ENCODE measurements at places on chromosomes 4 and X. TPM values are rescaled to one million over a fixed set of nuclear protein-coding genes. Genes with fewer than 3 reads are reported as not detected.

Gene NPY1R
- not detected for total RNA-seq

Gene XAGE3
- total RNA-seq: not detected

Gene SYNPO2
- total RNA-seq: 0.93 TPM

Gene CASP6
- 32.6 TPM for total RNA-seq

Gene KDM6A
- total RNA-seq: 30.3 TPM

Gene DCX
- not detected for total RNA-seq

Gene IL1RAPL1
- not detected for total RNA-seq

Gene TMEM33
- 71.1 TPM for total RNA-seq

All from T-helper 1 cell treated with Interleukin-12 subunit alpha and Interleukin-12 subunit beta and Interleukin-4 antibody, amounts not matched to agents 30 ng/mL and 1 ng/mL, for 36 hours (primary cell).